ENCODE measurements at places on chromosomes 2 and 18.

DNA sequence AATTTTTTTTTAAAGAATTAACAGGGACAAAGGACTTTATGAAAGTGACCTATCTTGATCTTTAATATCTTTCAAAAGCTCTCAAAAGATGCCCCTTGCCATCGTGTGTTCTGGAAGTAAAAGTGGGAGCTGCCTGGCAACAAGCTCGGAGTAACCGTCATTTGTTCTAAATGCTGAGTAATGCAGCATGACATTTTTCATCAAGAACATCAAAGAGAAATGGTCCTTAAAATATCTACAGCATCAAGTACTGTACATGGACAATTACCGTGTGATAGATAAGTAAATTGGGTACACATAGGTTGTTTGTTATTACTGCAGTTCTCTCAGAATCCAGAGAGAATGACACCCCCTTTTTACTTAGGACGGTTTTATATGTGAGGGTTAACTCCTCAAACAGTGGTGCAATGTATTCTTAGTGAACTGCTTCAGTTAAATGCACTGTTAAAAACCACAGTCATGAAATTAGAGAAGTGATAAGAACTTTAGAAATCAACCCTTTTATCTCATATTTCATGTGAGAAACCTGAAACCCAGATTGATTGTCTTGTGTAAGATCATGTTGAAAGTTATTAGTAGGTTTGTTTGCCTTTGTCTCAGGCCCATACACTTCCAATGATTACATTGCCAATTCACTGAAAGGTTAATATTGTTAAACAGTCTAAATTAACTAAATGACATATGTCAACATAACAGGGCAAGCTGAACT lies 90.6 kb upstream of the HNMT start:
- DNase-seq: no peak

GRCh38 chr2:71571945-71572344 lies 118.6 kb downstream of the DYSF start:
- no peak for DNase-seq

GRCh38 chr2:222250313-222250712 lies 48.5 kb downstream of the PAX3 start:
- no peak for DNase-seq

- DNase-seq: no peak
Observed at GRCh38 chr2:73704285-73704684, 32.9 kb downstream of the TPRKB start.

DNA sequence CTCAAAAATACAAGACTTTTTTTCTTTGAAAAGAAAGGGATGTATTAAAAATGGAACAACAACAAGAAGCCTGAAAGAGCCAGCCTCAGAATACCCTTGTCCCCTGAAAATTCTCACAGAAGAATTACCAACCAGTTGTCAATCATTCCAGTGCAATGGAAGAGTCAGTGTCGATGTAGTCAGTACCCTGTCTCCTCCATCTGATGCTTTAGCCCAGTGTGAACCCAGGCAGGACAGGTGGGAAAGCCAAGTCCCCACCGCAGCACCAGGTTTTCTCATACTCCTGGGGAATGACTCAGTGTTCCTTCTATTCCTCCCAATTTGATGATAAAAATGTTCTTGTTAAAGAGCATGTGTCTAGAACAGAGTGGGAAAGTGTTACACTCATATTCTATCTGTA lies 332.0 kb upstream of the CHAC2 start:
- no peak for DNase-seq
